ENCODE measurements at places on chromosomes 4 and X.
A peak's percentile ranks its signal among the peaks of the same experiment; 100 is the strongest.

DNA sequence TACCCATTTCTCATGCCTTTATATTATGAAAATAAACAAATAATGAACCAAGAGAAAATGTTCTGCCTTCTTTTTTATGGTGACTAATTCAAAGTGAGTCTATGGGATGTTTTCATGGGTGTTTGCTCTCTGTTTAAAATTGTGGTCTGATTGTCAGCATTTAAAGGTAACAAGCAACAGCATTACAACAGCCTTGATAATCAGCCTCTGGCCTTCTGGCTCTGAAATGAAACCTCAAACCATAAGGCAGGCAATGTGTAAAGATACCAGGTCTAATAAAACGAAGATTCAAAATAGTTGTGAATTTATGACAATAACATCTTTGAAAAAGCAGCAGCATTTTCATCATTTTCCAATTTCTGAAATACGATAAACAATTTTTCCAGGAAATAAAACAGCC, 63.7 kb downstream of the FAM13A start:
- no peak for DNase-seq

GRCh38 chrX:18410038-18410437, 15.4 kb upstream of the CDKL5 start:
- no peak for DNase-seq

GRCh38 chrX:43985511-43985910, 12.3 kb upstream of the NDP start:
- no peak for DNase-seq

- peak; percentile 6 for DNase-seq
These were observed 691 bp upstream of the USP46 start for GRCh38 chr4:52659722-52660261.

- DNase-seq: no peak
These were observed 217.0 kb downstream of the GUCY2F start for GRCh38 chrX:109264878-109265277.

GRCh38 chr4:126404549-126404948, 1089.8 kb downstream of the FAT4 start:
- no peak for DNase-seq

- DNase-seq: peak; percentile 19
These were observed 18.6 kb upstream of the ADRA2C start for GRCh38 chr4:3747581-3747904.

GRCh38 chr4:8737601-8738279, 133.9 kb downstream of the HMX1 start:
- no peak for DNase-seq

DNA sequence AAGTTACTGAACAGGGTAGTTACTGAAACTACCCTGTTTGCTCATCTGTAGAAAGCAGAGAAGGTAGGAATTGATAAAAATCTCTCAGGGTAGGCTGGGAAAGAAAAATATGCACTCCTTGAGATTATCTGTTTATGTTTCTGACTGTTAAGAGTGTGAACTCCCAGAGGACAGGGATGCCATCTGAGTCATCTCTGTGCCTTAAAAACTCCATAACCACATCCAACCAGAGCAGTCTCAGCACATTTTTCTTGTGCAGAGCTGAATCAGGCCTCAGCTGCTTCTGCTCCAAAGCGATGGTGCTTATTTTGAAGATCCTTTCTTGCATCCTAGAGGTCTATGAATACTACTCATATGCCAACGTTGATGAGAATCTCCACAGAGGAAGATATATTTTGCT, 9.9 kb downstream of the CENPVL3 start:
- DNase-seq: no peak

- DNase-seq: no peak
These were observed 97.7 kb downstream of the DDX60 start for GRCh38 chr4:168220893-168221292.

GRCh38 chr4:186027405-186027804, 41.6 kb upstream of the TLR3 start:
- no peak for DNase-seq

GRCh38 chr4:96379524-96379923, 539.6 kb downstream of the PDHA2 start:
- no peak for DNase-seq

DNA sequence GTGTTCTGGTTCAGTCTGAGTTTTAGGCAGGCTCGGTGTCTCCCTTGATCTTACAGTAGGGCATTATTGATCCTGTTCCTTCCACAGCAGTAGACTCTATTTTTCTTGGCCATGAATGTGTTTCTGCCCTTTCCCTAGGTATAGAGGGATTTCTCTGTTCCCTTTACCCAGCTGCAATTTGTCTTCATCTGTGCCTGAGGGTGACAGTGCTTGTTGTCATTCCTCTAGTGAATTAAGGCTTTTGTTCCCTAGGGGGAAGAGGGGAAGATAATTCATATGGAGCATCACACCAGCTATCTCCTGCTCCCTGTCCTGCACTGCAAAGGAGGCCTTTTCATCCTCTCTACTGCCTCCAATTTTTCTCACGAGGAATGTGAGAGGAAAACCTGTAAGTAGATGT, 39.7 kb upstream of the CXorf51A start:
- no peak for DNase-seq

DNA sequence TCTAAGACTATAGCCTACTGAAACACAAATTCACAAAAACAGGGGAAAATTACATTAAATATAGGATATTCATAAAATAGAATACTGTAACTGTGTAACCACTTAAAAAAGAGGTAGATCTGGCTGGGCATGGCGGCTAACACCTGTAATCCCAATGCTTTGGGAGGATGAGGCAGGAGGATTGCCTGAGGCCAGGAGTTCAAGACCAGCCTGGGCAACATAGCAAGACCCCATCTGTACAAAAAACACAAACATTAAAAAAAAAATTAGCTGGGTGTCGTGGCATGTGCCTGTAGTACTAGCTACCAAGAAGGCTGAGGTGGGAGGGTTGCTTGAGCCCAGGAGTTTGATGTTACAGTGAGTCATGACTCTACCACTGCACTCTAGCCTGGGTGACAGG, 33.4 kb downstream of the RPS6KA3 start:
- no peak for DNase-seq

DNA sequence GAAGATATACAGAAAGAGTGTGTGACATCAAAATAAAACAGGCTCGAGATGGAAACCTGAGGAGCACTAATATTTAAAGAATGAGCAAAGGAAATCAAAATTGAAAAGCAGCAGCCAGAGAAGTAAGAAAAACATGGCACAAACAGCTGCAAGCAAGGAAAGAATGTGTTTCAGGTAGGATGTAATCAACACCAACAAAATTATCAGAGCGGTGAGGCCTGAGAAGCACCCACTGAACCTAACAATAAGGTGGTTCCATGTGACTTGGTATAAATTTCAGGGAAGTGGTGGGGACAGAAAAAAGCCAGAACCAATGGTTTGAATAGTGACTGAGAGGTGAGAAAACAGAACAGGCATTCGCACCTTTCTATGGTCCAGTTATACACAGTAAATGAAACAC, 11.5 kb downstream of the SLC39A8 start:
- DNase-seq: no peak

GRCh38 chr4:182569561-182569960, 326.4 kb downstream of the TENM3 start:
- DNase-seq: no peak

GRCh38 chr4:144421839-144422565, 224.0 kb upstream of the HHIP start:
- DNase-seq: no peak

DNA sequence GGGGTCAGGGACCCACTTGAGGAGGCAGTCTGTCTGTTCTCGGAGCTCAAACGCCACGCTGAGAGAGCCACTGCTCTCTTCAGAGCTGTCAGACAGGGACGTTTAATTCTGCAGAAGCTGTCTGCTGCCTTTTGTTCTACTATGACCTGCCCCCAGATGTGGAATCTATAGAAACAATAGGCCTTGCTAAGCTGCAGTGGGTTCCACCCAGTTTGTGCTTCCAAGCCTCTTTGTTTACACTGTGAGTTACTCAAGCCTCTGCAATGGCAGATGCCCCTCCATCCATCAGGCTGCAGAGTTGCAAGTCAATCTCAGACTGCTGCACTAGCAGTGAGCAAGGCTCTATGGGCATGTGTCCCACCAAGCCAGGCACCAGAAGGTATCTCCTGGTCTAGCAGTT, 158.1 kb downstream of the DTHD1 start:
- DNase-seq: no peak

- DNase-seq: no peak
These were observed 27.7 kb upstream of the GLRB start for GRCh38 chr4:157048248-157048647.

DNA sequence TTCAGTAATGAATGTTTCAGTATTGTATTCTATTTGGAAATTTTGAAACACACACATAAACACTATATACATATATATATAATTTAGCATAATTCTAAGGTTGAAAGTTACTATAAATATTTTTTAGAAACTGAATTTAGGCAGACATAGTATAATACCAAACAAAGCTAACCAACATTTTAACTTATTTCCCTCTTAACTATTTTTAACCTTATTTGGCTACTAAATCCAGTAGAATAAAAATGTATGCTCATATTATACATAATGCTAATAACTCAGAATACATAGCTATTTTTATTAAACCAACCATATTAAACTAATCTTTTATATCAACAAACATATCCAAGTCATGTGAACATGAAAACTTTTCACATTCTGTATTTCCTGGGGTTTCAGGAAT, 563.6 kb downstream of the ADGRL3 start:
- no peak for DNase-seq

DNA sequence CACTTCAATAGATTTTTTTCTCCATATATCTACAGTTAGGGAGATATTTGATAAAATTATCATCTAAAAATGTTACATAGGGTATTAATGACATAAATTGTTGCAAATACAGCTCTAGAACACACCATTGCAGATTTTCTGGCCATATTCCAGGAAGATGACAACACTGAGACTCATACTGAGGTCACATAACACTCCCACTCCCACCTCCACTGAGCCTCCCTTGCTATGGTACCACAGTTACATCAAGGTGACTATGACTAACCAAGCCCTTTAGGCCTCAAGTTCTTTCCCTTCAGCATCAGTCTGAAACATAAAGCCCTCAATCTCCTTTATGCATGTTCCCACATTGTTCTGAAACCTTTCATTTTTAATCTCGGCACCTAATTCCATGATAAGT, 932.0 kb upstream of the IGFBP7 start:
- no peak for DNase-seq

GRCh38 chr4:158644356-158644755, 27.3 kb downstream of the C4orf46 start:
- DNase-seq: no peak

- DNase-seq: no peak
These were observed 3.8 kb downstream of the ASMT start for GRCh38 chrX:1618689-1619088.

DNA sequence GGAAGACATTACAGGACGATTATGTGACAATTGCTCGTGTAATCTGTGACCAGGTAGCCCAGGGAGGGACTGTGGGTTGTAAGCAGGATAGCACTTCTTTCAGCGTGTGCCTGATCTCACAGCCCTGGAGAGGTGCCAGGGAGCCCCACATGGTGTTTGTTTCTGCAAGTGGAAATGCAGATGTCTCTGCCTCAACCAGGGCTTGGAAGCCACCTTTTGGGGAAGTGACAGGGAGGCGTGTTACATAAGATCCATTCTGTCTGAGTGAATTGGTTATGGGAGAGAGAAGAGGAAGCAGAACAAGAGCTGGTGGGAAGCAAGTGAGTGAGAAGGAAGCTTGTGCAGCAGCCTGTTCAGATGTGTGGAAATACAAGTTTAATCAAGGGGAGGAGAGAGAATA, 104.5 kb upstream of the GATB start:
- no peak for DNase-seq

DNA sequence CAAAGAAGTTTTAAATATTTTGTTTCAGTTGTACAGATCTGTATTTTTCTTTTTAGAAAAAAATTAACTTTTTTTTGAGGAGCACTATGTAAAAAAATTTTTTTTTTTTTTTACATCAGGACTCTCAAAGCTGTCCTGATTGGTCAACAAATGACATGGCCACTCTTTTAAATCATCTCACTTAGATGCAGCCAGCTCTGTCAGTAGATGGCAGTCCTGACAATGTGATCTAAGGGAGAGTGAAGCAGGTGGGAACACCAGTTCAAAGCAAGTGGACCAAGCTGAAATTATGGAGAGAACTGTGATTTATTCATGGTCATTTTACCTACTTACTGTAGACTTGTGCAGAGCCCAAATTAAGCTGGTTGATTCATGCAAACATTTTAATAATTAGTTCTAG, 174.7 kb upstream of the GPRIN3 start:
- DNase-seq: no peak

GRCh38 chr4:87270144-87270543, 49.7 kb upstream of the KLHL8 start:
- DNase-seq: no peak

- DNase-seq: no peak
These were observed 28.6 kb downstream of the OR13H1 start for GRCh38 chrX:131572372-131573014.

DNA sequence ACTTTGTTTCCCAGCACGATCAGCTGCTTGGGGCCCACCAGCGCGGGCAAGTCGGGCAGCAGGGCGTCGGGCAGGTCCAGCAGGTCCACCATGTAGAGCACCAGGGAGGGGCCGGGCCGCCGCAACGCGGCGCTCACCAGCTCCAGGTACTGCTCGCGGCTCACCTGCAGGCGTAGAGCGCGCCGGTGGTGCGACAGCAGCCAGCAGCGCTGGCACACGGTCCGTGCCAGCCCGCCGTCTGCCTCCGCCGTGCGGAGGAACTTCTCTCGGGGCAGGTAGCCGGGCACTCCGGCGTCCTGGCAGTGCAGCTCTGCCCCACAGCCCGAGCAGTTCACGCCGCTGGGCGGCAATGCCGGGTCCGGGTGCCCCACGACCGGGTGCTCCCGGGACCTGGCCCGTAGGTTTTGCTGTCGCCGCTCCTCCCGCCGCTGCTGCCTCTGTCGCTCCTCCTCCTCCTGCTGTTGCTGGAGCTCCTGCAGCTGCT, 527 bp downstream of the NOA1 start:
- DNase-seq: peak; percentile 31

- DNase-seq: no peak
These were observed 50.1 kb downstream of the CENPVL3 start for GRCh38 chrX:51568586-51568985.

- DNase-seq: no peak
These were observed 1323.1 kb downstream of the ADGRL3 start for GRCh38 chr4:62523256-62523655.

- DNase-seq: no peak
These were observed 114.6 kb downstream of the TBCK start for GRCh38 chr4:106201373-106201772.

- DNase-seq: no peak
These were observed 252.6 kb downstream of the BANK1 start for GRCh38 chr4:102042871-102043802.

DNA sequence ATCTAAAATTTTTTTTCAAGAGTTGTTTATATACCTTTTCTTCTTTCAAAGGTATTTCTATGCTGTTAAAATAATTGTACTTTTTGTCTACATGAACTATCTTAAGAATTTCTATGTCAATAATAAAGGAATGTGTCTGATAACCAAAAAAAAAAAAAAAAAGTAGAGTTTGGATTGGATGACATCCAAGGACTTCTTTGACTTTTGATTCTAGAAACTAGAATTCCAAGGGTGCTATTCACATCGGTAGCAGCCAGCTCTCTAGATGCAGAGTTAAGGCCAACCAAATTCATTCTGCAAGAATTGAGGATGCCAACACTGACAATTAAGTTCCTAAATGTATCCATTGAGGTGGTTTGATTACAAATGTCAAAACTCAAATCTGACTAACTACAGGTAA, 42.0 kb upstream of the PRKG2 start:
- DNase-seq: no peak

GRCh38 chrX:78747489-78747888, at the start of gene LPAR4:
Gene LPAR4, plus strand, starts transcription at chrX:78747720. Its CDS starts 7,150 bp downstream, at chrX:78754870.
- DNase-seq: no peak
